Activated naive CD8-positive, alpha-beta T cell treated with anti-CD3 and anti-CD28 coated beads, Interleukin-2, amount 10 ng/mL, durations not matched to agents 7 days and 5 days (primary cell): ENCODE measurements at places on chromosomes 16 and 17. TPM values are rescaled to one million over a fixed set of nuclear protein-coding genes. Genes with fewer than 3 reads are reported as not detected.

ARL4D gene
- 2.2 TPM for total RNA-seq

KRT27 gene
- not detected for total RNA-seq

CACNG3 gene
- not detected for total RNA-seq

UBFD1 gene
- total RNA-seq = 44.6 TPM

TSNAXIP1 gene
- 0.40 TPM for total RNA-seq

HCFC1R1 gene
- 42.6 TPM for total RNA-seq

TBC1D3I gene
- 0.88 TPM for total RNA-seq

DNA sequence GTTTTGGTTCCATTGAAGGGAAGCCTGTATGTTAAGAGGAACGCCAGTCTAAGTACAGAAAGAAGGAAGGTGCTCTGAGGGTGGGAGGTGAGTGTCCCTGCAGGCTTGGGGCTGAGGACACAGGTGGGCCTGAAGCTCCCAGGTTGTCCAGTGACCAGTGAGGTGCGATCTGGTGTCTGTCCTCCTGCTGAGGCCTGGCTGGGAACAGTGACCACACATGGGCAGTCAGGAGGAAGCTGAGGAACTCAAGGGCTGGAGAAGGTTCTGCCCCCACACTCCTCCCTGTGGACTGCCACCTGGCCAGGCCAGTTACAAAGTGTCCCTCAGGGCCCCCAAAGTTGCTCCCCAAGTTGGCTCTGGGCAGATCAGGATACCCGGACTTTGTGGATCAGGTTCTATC lies 102.1 kb downstream of the N4BP1 start:
- no peaks in the 10 kb centered on the region for H3K36me3 ChIP-seq
- H3K4me1 ChIP-seq = no peaks in the 10 kb centered on the region
- peaks cover 4% of the 10 kb centered on the region for H3K27me3 ChIP-seq
- peak; percentile 0 for DNase-seq
- H3K27ac ChIP-seq = no peak overlapping the region
- no peak overlapping the region for H3K4me3 ChIP-seq

GRCh38 chr17:8855477-8856204 lies 11.8 kb downstream of the PIK3R6 start:
- no peak for DNase-seq
- peaks cover 43% of the 10 kb centered on the region for H3K36me3 ChIP-seq
- no peaks in the 10 kb centered on the region for H3K27me3 ChIP-seq

- no peak for DNase-seq
- peaks cover 4% of the 10 kb centered on the region for H3K36me3 ChIP-seq
- no peak overlapping the region for H3K27ac ChIP-seq
- H3K4me3 ChIP-seq = no peak overlapping the region
- peaks cover 2% of the 10 kb centered on the region for H3K4me1 ChIP-seq
Measured at GRCh38 chr16:86157616-86158247, 258.8 kb downstream of the IRF8 start.

DNA sequence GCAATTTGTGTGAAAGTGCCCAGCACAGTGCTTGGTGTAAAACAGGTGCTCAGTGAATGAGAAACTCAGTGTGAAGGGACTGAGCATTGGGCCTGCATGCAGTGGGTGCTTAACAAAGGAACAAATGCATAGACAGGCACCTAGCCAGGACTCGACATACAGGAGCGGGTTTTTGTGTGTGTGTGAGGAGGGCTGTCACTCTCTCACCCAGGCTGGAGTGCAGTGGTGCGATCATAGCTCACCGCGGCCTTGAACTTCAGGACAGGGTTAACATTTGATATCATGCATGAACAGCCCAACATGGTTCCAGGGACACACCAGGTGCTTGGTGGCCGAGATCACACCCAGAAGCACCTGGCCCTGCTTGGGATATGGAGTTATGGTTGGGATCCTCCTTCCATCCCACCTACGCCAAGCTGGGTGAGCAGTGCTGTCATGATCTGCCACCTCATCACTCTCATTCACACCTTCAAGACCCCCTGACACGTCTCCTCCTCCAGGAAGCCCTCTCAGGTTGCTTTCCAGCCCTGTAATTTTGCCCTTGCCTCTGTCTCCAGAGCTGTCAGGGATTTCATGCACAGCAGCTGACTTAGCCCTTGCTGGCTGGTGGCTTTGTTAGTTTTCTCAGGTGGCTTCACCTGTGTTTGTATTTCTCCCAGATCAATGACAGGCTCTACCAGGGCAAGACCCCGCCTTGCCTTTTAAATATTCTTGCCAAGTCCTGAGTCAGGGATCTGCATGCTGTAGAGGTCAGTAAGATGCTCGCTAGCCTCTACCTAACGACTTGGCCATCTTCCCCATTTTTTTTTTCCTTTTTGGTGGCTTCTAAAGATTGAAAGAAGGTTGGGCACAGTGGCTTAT lies 66.4 kb downstream of the OR1D5 start:
- H3K27me3 ChIP-seq = no peaks in the 10 kb centered on the region
- H3K4me3 ChIP-seq = no peak overlapping the region
- H3K36me3 ChIP-seq = no peaks in the 10 kb centered on the region
- H3K27ac ChIP-seq = no peak overlapping the region
- no peak for DNase-seq

DNA sequence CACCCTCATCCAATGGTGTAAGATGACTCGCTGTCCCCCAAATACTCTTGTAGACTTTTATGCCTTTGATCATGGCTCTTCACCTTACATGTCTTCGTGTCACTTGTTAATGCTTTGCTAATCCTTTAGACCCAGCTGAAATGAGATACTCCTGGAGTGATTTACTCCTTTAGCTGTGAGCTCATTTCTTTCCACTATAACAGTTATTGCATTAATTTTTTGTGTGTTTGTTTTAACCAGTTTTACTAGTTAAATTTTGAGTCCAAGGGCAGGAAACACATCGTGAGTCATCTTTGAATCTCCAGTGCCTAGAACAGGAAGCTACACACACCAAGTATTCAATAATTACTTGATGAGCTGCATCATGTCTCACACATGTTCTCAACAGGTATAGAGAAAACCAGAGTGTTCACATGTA lies 6.5 kb upstream of the CTCF start:
- peaks cover 10% of the 10 kb centered on the region for H3K36me3 ChIP-seq
- no peak for DNase-seq
- H3K27me3 ChIP-seq = no peaks in the 10 kb centered on the region
